ENCODE measurements at places on chromosomes 5 and 9. TPM values are rescaled to one million over a fixed set of nuclear protein-coding genes. Genes with fewer than 3 reads are reported as not detected.

- no peak for DNase-seq
- H3K27me3 ChIP-seq = no peaks in the 10 kb centered on the region
- peaks cover 5% of the 10 kb centered on the region for H3K4me1 ChIP-seq
- no peak overlapping the region for H3K27ac ChIP-seq
- no peak overlapping the region for H3K4me3 ChIP-seq
- H3K36me3 ChIP-seq = peaks cover 29% of the 10 kb centered on the region
These were observed 83.7 kb downstream of the LNPEP start for GRCh38 chr5:97019435-97020117.

PCDHGA8 gene
- total RNA-seq = not detected

GRCh38 chr9:35096035-35096849, at the start of gene PIGO:
TSS of gene PIGO (minus strand) at chr9:35096591. CDS start at chr9:35095565, 1,026 bp downstream.
- no peak for DNase-seq
- peaks cover 11% of the 10 kb centered on the region for H3K36me3 ChIP-seq
- peaks cover 7% of the 10 kb centered on the region for H3K4me1 ChIP-seq

SET gene
- total RNA-seq = 503 TPM

GRCh38 chr5:32543291-32543690, 42.1 kb upstream of the SUB1 start:
- H3K27me3 ChIP-seq = no peaks in the 10 kb centered on the region
- DNase-seq = no peak

C9orf43 gene
- total RNA-seq = 0.35 TPM

DNA sequence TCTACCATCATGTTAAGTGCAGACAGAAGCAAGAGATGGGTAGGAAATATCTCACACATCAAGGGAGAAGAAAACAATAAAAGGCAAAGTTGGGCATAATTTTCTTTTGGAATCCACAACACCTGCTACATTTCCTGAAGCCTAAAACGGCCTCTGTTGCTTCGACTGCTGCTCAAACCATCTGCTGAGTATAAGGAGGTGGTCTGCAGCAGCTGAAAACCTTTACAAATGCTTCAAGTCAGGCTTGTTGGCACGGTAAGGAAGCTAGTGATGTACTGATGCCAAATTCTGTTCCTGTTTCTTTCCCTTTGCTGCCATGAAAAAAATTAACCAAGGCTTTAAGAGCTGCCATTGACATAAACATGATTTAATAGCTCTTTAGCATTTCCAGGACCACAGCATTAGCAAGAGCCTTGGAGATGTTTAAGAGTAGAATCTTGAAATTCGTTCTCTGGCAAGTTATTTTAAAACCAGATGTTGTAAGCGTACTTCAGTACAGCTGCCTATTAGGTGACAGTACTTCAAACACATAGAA, 75.6 kb downstream of the DMRTA1 start:
- H3K4me1 ChIP-seq = no peaks in the 10 kb centered on the region
- H3K27ac ChIP-seq = no peak overlapping the region
- H3K4me3 ChIP-seq = no peak overlapping the region
- H3K36me3 ChIP-seq = no peaks in the 10 kb centered on the region
- H3K27me3 ChIP-seq = no peaks in the 10 kb centered on the region
- no peak for DNase-seq

IL13 gene
- total RNA-seq = not detected

Measured in GM12878 (cell line).